ENCODE measurements at places on chromosomes 5 and 9.

- no peak for DNase-seq
Measured at GRCh38 chr5:106639488-106639887, 1031.2 kb downstream of the EFNA5 start.

GRCh38 chr9:135931349-135931820 lies 24.0 kb upstream of the CAMSAP1 start:
- DNase-seq = no peak

- no peak for DNase-seq
Measured at GRCh38 chr5:65923339-65923738, 3.0 kb upstream of the ERBIN start.

DNA sequence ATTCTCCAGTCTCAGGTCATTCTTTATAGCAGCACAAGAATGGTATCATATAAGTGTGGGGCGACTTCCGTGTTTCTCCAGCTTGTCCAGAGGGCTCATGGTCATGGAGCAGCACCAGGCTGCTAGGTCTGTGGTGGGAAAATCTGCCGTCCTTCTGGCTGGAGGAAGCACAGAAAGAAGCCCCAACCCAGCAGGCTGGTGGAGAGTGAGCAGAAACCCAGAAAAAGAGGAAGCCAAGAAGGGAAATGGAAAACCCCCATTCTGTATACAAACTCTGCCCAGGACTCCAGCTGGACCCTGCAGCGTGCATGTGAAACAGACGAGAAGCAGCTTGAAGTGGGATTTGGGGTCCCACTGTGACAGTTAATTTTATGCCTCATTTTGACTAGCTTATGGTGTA lies 34.3 kb upstream of the OLFM1 start:
- no peak for DNase-seq

- peak; percentile 90 for DNase-seq
Measured at GRCh38 chr5:173823721-173824567, 64.2 kb upstream of the CPEB4 start.

- DNase-seq = no peak
Measured at GRCh38 chr5:140324041-140324600, 21.2 kb upstream of the PFDN1 start.

- no peak for DNase-seq
Measured at GRCh38 chr9:74361508-74361907, 135.6 kb upstream of the RORB start.

- DNase-seq = no peak
Measured at GRCh38 chr5:7753181-7753580, 97.8 kb downstream of the CFAP90 start.

GRCh38 chr5:94891972-94892371 lies 273.5 kb downstream of the SLF1 start:
- no peak for DNase-seq

DNA sequence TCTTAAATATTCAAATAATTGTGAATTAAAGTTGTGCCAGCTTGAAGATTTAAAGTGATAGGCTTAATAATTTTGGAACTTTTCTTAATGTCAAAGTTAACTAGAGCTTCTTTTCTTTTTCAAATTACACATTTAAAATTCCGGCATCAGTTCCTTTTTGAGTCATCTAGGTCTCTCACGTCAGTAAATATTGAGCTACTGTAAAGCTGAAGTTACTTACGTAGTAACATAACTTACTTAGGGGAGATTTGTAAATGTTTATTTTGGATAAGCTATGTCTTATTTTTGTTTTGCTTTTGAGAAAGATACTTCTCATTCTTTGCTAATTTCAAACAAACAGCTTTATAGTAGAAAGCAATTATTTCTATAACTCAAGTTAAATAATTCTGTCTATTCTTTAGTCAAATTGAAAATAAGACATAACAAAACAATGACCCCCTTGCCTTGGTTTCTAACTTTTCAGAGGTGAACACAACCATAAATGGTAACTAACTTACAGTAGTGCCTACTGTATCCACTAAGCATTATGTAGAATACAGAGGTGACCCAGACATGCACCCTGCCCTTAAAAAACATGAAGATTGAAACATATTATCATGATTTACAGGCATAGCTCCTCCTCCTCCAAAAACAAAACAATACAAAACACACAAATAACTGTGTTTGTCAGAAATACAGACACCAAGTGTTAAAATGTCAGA lies 29.8 kb downstream of the CD274 start:
- DNase-seq = no peak

- DNase-seq = no peak
Measured at GRCh38 chr5:102531506-102531905, 32.7 kb upstream of the SLCO6A1 start.

GRCh38 chr9:111621895-111622480 lies 9.1 kb upstream of the DNAJC25 start:
- peak; percentile 68 for DNase-seq

GRCh38 chr5:141945511-141946051 lies 12.4 kb downstream of the PCDH12 start:
- DNase-seq = no peak

GRCh38 chr9:91839926-91840465 lies 110.0 kb downstream of the ROR2 start:
- no peak for DNase-seq

GRCh38 chr5:155064580-155064979 lies 51.0 kb downstream of the KIF4B start:
- DNase-seq = no peak

- DNase-seq = no peak
Measured at GRCh38 chr5:157682257-157682656, 10.9 kb downstream of the C5orf52 start.

GRCh38 chr5:40689438-40689837 lies 9.7 kb downstream of the PTGER4 start:
- peak; percentile 67 for DNase-seq

- no peak for DNase-seq
Measured at GRCh38 chr9:12748016-12748415, 26.8 kb upstream of the LURAP1L start.

GRCh38 chr5:9928326-9928725 lies 298.2 kb upstream of the TAS2R1 start:
- no peak for DNase-seq

GRCh38 chr5:168807287-168807686 lies 228.1 kb upstream of the PANK3 start:
- no peak for DNase-seq

DNA sequence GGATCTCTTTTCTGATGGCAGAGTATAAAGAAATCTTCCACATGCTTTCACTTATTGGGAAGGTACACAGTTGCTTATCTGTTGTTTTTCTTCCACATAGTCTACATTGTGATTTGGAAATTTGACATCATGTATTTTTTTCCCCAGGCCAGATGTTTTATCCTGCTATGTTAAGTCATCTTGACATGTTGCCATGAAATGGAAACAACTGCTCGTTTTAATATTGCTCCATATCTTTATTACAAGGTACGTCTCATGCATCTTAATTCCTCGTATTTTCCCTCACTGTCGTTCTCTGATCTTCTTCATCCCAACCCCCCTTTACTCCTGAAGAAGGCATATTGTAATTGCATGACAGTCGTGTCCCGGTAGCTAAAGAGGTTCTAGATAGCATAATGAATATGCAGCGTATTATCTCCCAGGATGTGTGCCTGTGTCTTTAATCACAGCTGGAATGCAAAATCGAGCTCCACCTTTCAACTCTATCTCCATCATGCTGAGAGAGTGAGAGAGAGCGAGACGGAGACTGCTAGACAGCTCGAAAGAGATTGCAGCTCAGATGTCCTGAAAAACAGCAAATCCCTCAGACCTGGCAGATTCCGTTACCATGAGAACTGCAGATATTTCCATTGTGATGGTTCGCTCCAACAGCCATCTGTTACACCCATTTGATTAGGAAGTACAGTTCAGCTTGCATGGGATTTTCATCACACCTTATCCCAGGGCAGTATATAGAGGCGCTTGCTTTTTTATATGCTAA lies 281.7 kb downstream of the TMEM38B start:
- DNase-seq = no peak

- DNase-seq = no peak
Measured at GRCh38 chr5:158450751-158451171, 591.8 kb upstream of the CLINT1 start.

DNA sequence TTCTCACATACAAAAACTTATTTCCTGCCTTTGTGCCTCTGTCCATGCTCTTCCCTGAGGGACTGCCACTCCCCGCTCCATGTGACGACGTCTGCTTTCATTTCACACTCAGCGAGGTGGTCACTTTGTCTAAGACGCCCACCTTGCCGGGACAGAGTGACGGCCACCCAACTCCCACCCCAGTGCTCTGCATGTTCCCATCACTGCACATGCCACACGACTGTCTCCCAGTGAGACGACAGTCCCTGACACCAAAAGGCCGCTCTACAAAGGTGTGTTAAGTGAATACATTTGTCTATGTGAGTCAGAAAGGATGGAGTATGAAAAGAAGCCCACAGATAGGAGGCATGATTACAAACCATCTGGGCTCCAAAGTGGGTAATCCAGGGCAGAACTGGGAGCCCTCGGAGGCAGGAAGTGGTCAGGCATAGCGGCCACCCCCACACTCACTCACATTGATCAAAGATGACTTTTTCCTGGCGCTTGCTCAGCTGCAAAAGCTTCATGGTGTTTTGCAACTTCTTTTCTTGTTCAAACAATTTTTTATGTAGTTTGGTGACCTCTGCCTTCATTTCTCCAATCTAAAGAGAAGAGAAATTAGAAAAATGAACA lies 185.8 kb downstream of the CDK5RAP2 start:
- DNase-seq = no peak

- DNase-seq = peak; percentile 18
Measured at GRCh38 chr9:14383294-14383693, 69.4 kb upstream of the NFIB start.

DNA sequence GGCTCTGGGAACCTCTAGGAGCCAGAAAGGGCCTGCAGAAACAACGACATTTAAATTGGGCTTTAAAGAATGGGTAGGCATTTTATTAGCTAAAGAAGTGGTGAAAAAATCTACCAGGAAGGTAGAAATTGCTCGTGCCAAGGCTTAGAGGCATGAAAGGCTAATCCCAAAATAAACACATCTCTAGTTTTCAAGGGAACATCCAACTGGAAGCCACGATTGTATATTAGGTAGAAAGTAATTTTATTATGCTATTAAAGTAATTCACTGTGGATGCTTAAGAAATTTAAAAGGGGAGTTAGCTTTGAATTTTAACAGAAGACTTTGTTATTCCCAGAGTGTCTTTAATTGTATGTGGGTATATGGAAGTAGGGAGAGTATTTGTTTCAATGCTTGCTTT lies 17.5 kb upstream of the CNTLN start:
- no peak for DNase-seq

GRCh38 chr9:123157221-123157620 lies 111.2 kb downstream of the STRBP start:
- DNase-seq = no peak

GRCh38 chr5:1950096-1950707 lies 67.5 kb upstream of the IRX4 start:
- DNase-seq = no peak

DNA sequence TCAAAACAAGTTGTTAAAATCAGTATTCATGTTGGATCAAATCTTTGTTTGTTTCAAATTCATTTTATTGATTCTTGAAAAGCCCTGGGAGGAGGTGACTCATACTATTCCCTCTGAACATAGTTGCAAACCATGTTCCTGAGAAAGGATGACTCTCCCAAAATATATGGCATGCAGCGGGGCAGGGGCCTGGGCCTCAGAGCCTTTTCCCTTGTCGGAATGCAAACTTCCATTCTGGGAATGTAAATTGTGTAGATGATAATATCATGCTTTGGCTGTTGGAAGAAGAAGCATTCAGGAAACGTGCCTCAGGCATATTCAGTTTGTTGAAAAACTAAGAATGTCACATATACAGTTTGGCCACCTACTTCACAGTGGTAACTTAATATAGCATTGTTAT lies 242.0 kb downstream of the AUH start:
- DNase-seq = no peak

DNA sequence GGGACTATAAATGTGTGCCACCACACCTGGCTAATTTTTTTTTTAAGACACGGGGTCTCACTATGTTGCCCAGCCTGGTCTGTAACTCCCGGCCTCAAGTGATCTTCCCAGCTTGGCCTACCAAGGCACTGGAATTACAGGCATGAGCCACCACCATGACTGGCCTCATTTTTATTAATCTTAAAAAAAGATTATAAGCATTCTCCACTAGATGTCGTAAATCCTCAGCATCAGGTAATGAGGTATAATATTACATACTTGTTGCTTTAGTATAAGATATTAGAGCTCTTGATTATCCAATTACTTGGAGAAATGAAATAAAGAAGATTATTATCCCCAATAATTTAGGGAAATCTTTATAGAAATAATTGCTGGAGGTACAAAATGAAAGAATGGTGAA lies 78.2 kb upstream of the HTR1A start:
- peak; percentile 7 for DNase-seq

DNA sequence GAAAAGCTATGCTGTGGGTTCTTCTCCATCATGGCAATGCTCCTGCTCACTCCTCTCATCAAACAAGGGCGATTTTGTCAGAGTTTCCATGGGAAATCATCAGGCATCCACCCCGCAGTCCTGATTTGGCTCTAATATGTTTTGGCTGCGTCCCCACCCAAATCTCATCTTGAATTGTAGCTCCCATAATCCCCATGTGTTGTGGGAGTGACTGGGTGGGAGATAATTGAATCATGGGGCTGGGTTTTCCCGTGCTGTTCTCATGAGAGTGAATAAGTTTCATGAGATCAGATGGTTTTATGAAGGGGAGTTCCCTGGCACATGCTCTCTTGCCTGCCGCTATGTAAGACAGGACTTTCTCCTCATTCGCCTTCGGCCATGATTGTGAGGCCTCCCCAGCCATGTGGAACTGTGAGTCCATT lies 163.8 kb downstream of the GADD45G start:
- no peak for DNase-seq

DNA sequence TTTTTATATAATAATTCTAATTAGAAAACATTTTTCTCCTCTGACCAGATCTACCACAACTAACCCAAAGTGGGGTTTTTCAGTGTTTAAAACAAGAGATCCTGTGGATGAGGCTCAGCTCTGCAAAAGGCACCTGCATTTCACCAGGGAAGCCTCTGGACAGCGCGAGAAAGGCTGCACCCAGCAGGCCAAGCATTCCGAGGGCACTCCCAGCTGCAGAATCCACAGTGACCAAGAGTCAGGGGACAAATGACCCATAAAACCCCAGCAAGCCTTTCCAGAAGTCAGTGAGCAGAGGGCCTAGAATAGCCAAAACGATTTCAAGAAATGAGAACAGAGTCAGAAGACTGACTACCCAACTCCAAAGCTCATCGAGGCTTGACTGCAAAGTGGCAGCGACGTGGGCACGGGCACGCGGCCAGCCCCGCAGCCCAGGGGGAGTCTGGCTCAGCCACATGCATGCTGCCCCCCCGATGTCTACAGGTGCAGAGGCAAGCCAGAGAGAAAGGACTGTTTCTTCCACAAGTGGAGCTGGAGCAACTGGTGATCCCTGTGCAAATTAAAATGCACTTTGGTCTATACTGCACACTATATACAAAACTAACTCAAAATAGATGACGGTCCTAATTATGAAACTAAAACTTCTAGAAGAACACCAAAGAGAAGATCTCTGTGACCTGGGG lies 26.2 kb downstream of the TPPP start:
- DNase-seq = no peak

- peak; percentile 57 for DNase-seq
Measured at GRCh38 chr5:140322751-140323731, 20.1 kb upstream of the PFDN1 start.

DNA sequence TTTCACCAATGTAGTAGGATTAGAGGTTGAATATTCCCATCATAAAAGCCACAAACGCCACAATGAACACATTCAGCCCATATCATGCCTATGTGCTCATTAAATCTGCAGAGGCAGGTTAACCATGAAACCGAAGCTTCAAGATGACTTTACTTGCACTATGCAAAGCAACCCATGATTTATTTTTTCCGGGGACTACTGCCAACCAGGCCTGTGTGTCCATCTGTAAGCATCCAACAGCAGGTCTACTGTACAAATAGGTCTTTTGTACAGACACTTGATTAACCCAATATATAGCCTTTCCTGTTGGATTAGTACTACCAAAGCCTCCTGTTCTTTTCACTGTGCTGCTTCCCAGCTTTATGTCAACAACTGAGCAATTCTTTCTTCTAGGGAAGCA lies 104.9 kb upstream of the CDH10 start:
- no peak for DNase-seq
